ENCODE measurements at places on chromosomes 2 and 18.

DNA sequence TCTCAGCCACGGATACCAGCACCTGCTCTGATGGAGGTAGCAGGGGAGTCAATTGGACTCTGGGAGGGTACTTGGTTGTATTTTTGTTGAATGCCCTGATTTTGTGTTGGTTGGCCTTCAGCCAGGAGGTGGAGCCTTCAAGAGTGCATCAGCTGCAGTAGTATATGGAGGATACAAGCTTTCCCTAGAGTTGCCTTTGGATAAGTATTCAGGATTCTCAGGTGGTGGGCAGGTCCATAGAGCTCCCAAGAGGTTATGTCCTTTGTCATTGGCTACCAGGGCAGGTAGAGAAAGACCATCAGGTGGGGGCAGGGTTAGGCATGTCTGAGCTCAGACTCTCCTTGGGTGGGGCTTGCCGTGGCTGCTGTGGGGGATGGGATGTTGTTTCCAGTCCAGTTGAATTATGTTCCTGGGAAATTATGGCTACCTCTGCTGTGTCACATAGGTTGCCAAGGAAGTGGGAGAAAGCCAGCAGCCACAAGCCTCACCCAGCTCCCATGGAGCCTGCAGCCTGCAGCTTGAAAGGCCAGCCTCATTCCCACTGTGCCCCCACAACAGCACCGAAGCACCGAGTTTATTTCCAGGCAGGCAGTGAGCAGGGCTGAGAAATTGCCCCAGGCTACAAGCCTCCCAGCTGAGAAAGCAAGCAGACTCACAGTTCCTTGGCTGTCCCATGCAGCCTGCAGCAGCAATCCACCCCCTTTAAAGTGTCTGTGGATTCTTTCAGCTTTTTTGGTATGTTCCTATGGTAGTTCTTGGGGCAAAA is 38.6 kb upstream of the CHST9 start:
- DNase-seq = no peak

- no peak for DNase-seq
Observed at GRCh38 chr18:74175658-74176057, 27.3 kb downstream of the TIMM21 start.

DNA sequence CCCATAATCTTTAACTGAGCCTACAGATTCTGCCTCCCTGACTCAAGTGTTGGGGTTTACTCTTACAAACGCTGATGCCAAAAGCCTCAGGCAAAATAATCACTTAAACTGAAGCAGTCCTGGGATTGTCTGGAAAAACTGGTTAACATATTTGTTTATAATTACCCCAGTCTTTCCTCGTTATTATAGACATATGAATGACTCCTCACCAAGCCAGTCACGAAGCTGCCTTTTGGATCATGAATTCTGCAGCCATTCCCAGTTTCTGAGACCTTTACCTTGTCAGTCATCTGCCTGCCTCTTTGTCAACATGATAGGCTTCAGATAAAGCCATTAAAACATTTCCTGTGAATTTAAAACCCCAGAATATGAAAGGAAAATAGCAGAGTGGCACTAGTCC is 46.4 kb downstream of the MREG start:
- DNase-seq = no peak

- DNase-seq = no peak
Observed at GRCh38 chr2:12415536-12415935, 301.2 kb upstream of the TRIB2 start.
